ENCODE measurements at places on chromosomes 12 and 14.

GRCh38 chr12:25884920-25885234 lies 73.6 kb upstream of the RASSF8 start:
- DNase-seq: no peak

DNA sequence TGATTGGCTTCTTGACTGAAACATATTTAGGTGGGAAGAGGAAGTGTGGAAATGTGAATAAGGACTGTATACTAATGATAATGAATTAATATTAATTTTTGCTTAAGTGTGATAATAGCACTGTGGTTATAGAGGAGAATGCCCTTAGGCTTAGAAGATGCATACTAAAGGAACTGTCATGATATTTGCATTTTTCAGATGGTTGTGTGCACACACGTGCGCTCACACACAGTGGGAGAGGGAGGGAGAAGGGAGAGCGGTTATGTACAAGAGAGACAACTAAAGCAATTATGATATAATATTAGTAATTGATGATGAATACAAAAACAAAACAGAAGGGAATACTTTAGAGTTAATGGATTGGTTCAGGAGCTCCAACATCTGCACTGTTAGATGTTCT lies 54.2 kb downstream of the RCOR1 start:
- no peak for DNase-seq

GRCh38 chr14:72433511-72433910 lies 460.4 kb downstream of the DPF3 start:
- DNase-seq: no peak

DNA sequence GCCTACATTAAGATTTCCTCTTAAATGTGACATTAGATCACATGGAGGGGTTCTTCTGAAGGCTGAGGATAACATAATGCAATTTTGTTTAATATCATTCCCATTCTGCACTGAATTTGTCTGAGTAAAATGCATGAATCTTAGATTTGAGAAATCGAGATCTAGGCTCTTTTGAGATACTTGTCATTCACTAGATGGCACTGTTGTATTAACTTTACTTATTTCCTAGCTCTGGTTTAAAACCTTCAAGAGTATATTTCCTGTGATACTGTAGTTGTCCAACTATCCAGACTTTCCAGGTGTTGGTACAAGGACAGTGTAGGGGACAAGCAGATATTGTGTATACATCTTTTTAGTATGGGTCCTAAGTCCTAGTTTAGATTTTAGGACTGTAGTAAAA lies 91.7 kb upstream of the SEL1L start:
- peak; percentile 12 for DNase-seq

- no peak for DNase-seq
These were observed 23.4 kb downstream of the CGRRF1 start for GRCh38 chr14:54533100-54533499.

DNA sequence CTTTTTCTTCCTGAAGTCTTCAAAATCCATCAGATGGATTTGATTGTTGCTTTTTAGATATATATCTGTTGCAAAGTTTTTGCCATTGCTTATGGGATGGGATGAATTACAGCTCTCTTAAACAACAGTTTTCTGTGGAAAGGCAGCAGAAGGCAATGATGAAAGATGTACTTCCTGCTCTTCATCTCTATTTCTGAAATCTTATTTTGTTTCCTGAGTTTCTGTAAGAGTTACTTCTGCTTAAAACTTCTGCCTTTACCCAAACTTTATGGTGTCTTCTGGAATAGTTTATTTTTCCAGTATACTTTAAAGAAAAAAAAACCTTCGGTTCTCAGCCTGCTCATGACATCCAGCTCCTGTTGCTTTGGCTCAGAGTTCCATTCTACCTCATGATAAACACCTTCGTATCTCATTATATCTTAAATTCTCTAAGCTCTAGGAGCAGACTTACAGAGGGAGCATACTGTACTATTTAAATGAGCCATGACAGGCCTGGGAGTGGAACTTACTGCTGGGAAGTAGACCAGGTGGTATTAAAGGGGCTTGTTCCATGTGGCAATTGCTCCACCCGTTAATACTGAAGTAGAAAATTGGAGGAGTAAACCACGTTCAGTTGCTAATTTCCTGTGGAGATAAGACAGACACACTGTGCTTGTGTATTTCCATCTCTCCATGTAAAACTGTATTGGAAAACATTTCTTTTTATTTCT lies 288.4 kb downstream of the FBXL14 start:
- DNase-seq: no peak

DNA sequence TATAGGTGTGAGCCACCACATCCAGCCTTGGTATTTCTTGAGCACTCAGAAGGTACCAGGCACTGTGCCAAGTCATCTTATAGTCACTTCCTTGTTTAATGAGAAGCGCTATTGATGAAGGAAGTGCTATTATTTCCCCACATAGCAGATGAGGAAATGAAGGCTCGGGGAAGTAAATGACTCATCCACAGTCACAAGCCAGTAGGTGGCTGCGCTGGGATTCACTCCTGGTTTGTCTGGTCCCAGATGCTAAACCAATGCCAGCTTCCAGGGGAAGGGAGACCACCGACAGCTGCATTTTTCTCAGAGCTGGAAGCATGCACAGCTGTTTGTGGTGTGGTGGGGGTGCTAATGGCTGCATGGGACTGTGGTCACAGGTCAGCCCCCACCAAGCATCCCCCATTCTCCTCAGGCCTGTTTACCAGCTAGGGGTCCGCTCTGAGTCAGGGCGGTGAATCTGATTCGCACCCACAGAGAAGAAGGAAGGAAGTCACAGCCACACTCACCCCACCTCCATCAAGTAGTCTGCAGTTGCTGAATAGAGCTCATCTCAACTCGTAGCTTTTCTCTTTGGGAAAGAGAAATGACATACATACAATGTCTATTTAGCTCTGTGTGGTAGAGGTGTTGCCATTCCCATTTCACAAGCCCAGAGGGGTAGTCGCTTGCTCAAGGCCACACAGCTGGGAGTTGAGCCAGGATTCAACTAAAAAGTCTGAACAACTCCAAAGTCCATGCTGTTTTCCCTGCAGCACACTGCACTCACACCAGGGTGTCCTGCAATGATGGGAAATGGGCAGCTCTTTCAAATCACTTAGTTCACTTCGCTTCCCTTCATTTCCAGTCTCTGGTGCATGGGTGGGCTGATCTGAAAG lies 6.3 kb upstream of the LTBP2 start:
- peak; percentile 49 for DNase-seq

- DNase-seq: no peak
These were observed 55.4 kb downstream of the KCNJ8 start for GRCh38 chr12:21718944-21719650.

GRCh38 chr14:75138492-75138891 lies 11.6 kb upstream of the NEK9 start:
- DNase-seq: no peak

DNA sequence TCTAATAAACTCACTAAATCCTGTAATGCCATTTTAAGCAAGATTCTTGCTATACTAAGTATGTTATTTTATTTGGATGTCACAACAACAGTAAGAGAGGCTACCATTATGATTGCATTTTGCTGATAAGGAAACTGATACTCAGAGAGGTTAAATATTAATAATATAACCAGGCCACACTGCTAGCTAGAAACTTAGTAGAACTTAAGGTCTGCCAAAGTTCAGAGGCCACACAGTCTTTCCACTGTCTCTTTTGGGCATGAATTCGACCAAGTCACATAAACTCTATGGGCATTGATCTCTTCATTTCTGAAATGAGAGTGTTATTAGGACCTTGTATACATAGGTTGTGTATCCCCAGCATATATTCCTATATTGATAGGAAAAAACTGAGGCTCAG lies 147.9 kb downstream of the SYNE2 start:
- DNase-seq: no peak

DNA sequence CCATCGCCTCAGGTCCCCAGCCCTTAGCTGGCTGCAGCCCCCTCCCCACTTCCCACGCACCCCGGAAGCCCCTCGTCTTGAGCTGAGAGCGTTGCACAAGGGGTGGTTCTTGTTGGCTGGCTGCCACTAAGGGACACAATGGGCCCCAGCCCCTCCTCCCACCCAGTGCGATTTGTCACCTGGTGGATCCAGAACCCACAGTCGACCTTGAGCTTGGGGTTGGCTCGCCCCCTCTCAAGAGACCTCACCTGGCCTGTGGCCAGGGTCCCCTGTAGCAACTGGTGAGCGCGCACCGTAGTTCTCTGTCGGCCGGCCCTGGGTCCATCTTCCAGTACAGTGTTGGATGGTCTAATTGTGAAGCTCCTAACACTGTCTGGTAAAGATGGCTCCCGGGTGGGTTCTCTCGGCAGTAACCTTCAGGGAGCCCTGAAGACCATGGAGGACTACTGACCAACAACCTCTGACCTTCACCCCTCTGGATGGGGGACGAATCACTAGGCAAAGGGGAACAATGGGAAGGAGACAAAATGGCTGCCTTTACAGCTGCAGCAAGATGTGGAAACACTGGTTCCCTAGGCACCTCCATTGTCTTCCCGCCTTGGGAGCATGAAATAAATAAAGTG lies 6.6 kb downstream of the PHB2 start:
- no peak for DNase-seq

DNA sequence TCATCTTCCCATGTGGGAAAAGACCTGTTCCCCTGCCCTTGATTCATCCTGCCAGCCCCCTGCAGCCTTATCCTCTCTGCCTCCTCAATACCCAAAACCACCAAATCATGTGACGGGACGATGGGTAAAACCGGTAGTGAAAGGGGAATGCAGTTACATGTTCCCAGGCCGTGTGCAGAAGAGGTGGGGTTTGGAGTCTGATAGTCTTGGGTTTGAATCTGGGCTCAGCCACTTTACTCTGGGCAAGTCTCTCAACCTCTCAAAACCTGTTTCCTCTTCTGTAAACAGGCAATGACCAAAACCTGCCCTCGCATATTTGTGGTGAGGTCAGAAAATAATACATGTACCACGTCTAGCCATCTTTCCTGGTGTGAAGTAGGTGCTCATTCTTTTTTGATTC lies 123.0 kb downstream of the PLXNC1 start:
- no peak for DNase-seq

DNA sequence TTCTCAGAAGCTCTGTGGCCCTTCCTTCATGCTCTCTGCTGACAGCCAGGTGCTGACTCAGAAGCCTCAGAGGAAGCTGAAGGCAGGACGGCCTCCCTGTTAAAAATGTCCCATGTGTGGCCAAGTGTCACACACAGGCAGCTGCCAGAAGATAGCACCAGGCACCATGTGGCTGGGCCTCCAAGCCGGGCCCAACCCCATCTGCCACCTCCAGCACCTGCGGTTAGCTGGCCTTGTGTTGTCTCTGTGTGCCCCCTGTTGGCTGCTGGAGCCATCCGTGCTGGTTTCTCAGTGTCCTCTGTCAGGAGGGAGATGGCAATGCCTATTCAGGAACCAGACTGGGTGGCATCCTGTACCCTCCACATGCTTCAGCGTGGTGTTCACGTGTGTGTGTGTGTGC lies 63.2 kb downstream of the TSPAN11 start:
- DNase-seq: peak; percentile 93

DNA sequence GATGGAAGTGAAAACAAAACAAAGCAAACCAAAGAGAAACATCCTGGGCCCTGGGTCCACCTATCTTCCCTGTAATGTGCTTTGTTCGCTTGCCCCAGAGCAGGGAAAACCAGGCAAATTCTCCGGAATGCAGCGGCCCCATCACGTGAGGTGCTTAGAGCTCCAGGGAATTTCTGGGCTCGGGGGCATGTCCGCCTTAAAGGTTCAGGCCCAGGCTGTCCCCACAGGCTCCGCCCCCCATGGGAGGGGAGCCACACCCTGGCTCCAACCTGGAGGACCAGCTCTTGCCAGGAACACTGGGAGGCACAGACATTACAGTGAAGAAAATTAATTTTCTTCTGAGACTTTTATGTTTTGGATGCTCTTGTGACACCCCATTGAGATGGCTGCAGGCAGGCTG lies 69.9 kb downstream of the RBM19 start:
- DNase-seq: no peak

GRCh38 chr12:4859478-4860210 lies 50.1 kb upstream of the KCNA1 start:
- no peak for DNase-seq

DNA sequence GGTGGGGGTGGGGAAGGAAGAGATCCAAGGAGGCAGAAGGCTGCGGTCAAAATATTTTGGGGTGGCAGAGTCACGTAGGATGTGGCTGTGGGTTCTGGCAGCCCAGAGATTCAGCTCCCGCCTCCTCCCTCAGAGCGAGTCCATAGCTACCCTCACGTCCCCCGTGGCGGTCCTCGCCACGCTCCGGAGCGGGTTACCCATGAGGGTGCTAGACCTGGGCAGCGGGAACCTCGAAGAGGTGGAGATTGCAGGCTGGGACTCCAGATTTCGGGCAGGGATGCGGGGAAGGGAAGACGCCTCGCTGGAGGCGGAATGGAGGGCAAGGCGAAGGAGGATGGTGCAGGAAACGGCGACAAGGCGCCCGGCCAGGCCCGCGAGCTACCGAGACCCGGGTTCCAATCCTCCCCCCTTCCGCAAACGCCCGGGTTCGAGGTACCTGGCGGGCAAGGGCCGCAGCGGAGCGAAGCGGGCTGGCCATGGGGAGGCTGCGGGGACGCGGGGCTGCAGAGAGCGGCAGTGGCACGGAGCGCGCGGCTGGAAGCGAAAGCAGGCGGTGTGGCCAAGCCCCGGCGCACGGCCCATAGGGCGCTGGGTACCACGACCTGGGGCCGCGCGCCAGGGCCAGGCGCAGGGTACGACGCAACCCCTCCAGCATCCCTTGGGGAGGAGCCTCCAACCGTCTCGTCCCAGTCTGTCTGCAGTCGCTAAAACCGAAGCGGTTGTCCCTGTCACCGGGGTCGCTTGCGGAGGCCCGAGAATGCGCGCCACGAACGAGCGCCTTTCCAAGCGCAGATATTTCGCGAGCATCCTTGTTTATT lies 46.2 kb downstream of the BCAT1 start:
- DNase-seq: no peak

DNA sequence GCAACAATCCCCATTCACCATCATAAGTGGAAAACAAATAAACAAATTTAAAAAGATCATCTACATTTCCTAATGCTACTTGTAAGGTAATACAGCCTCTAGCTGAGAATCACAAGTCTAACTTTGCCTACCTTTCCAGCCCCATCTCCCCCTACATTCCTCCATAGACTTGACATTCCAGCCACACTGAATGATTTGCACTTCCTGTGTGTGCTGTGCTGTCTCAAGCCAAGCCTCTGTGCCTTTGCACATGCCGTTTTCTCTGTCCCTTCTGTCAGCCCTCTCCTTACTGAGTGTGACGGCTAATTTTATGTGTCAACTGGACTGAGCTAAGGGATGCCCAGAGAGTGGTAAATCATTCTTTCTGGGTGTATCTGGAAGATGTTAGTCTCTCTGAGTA lies 82.4 kb upstream of the MBIP start:
- no peak for DNase-seq

GRCh38 chr12:103495469-103496456 lies at the start of gene C12orf42:
TSS of gene C12orf42 (minus strand) at chr12:103495968. CDS start at chr12:103478426, 17,542 bp downstream.
- DNase-seq: peak; percentile 8

GRCh38 chr12:91377436-91377835 lies 194.8 kb upstream of the DCN start:
- DNase-seq: no peak

DNA sequence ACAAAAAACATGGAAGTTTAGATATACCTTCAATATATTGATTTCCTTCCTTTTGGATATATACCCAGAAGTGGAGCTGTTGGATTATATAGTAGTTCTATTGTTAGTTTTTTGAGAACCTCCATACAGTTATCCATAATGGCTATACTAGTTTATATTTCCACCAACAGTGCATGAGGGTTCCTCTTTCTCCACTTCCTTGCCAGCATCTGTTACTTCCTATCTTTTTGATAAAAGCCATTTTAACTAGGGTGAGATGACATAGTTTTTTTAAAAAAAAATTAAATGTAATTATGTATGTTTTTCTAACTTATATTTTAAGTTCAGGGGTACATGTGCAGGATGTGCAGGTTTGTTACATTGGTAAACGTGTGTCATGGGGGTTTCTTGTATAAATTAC lies 10.0 kb upstream of the SLC38A4 start:
- DNase-seq: no peak
